Type B pancreatic cell (in vitro differentiated cells): ENCODE measurements at places on chromosomes 6 and 20.

GRCh38 chr6:5246141-5247097 lies 14.3 kb downstream of the LYRM4 start:
- DNase-seq: no peak

DNA sequence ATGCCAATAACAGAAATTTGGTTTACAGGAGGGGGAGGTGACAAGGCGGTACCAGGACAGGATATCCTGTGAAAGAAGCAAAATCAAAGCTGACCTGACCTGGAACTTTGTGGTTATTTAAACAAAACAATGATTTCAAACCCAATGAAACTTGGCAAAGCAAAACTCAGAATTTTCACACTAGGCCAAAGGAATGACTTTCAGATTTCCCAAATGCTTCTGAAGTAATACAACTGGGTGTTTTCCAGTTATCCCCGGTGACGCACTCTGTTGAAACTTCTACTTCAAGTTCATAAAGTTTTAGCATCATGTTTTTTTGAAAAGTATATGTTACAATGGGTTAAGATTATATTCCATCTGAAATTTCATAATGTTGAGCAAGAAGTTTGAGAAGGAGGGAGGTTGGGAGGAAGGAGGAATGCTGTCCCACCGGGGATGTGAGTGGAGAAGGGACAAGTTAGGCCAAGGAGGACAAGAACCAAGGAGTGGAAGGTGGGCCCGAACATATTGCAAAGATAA lies 78.1 kb upstream of the TRAF3IP2 start:
- DNase-seq: no peak

DNA sequence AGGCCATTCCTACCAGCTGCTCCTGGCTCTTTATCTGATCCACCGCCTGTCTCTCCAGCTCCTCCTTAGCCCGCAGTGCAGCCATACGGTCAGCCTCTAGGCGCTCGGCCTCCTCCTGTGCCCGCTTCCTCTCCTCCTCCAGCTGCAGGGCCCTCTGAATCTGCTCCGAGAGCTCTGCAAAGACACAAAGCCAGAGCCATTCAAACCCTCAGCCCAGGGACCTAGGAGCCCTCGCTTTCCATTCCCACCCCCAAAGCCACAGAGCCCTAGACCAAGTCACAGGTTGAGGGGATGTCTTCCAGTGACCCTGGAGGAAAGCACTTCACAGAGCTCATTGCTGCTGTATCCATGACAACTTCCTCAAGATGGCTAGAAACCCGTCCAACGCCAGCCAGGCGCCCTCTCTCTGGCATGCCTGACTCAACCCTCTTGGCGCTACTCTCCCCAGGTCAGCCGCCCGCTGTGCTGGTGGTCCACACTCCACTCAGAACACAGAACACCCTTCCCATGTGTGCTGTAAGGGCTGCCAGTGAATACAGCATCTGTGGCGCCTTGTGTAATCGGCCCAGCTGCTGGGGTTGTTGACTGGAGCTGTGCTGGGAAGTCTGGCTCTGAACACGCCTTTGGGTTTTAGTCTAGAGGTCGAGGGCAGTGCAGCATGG lies 49.3 kb downstream of the EZR start:
- no peak for DNase-seq

GRCh38 chr6:23905133-23905815 lies 220.7 kb upstream of the NRSN1 start:
- DNase-seq: no peak

GRCh38 chr20:59211208-59211765 lies 47.7 kb downstream of the ZNF831 start:
- DNase-seq: no peak

DNA sequence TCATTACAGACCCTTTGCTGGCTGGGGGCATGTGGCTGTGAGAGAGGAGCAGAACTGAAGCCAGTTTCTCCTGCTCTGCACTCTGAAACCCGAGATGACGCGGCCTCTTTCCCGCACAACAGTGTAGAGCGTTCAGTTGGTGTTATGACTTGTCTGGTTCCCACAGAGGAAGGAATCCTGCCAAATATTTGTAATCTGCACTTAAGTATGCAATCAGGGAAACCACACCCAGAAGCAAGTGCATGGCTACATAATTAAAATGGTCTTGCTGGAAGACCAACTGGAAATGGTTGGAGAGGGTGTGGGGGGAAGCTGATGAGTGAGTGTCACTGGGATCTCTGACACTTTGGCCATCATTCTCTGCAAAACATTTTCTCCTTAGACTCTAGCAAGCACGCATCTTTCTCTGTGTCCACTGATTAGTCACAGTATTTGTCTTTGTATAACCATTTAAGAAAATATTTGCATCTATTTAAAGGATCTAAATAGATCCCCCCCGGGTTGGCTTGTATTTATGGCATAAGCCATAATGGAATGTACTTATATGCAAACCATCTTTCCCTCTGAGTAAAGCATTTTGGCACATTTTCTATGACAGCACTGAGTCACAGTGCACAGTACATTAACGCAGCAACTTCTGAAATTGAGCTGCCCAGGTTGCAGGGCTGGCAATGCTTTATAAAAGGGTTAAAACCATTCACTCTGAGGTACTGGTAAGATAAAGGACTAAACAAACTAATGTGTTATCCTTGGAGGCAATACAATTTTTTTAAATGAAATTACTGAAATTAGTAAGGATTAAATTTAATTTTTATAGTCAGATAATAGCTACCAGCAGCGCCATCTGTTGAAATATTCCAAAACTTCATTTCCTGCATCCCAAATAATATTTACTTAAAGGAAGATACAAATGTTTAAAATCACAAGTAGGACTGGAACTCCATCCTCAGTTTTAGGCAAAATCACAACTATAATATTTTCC lies 76.7 kb downstream of the FOXC1 start:
- DNase-seq: no peak

GRCh38 chr6:128487746-128488145 lies 32.7 kb downstream of the PTPRK start:
- no peak for DNase-seq

DNA sequence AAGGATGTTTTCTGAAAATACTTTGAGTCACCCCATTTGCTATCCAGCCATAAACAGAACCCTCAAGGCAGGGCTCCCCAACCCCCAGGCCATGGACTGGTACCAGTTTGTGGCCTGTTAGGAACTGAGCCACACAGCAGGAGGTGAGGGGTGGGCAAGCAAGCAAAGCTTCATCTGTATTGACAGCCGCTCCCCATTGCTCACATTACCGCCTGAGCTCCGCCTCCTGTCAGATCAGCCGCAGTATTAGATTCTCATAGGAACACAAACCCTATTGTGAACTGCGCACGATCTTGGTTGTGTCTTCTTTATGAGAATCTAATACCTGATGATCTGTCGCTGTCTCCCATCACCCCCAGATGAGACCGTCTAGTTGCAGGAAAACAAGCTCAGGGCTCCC lies 543.8 kb downstream of the CBLN4 start:
- DNase-seq: no peak

DNA sequence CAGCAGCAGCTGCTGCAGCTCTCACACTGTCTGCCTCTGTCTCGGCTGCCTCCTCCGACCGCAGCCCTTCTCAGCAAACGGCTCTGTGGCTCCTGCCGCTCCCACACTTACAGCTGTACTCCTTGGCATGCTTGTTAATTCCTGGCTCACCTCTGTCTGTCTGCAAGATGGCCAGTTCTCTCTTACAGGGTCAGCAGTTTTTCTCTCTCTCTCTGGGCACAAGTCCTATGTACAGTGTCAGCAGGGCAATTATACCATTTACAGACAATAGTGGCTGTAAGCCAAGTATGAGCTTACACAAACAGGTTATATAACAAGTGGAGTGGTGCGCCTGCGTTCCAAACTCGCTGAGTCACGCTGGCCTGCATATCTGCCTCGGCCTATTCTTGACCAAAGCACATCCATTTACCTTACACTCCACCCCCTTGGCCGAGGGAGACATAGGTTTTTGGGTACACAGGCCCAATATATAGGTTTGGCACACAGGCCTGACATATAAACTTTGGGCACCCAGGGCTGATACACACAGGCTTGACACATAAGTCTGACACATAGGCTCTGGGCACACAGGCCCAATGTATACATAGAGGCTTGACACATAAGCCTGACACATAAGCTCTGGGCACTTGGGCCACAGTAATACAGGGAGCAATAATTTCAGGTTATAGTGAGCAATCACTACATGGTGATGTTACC lies 4.4 kb downstream of the ZKSCAN3 start:
- DNase-seq: no peak

GRCh38 chr20:10928841-10929421 lies 255.1 kb upstream of the JAG1 start:
- DNase-seq: no peak

- DNase-seq: no peak
Measured at GRCh38 chr6:2378891-2379652, 133.7 kb upstream of the GMDS start.

- no peak for DNase-seq
Measured at GRCh38 chr6:6610031-6610591, 21.6 kb downstream of the LY86 start.

DNA sequence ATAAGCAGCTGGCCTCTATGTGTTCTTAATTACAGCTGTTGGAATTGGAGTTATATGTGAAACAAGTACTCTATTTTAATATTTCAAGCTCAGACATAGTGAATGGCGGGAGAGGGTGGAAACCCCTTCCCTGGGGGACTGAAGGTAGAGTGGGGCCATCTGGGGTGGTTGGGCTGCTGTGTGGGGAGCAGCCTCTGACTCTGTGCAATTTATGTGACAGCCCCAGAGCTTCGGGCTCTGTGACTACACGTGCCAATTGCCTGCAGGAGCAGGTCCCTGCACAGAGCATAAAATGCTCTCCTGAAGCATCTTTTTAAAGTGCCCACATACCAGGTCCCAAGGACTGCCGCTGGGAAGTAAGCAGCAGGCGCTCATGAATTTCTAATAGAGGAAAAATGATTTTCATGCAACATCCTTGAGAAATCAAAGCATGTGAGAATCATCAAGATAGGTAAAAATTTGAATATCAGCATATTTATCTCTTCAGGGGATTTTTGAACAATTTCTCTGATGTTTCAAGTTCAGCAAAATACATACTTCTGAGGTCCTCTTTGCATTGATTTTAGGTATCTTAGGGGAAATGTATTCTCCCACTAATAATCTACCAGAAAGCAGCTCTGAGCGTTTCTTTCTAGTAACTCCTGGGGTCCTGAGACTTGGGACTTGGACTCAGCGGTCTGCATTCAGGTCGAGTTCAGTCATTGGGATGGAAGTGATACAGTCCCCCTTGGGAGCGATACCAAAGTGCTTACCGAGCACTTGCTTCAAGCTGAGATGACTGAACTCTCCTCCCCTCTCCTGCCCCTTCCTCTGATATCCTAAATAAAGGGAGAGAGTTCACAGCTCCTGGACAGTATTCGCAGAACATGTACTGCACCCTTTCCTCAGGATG lies 40.0 kb downstream of the ALDH8A1 start:
- no peak for DNase-seq

- no peak for DNase-seq
Measured at GRCh38 chr6:129498950-129499842, 210.8 kb downstream of the ARHGAP18 start.

- DNase-seq: no peak
Measured at GRCh38 chr6:148829415-148830101, 82.7 kb downstream of the UST start.

DNA sequence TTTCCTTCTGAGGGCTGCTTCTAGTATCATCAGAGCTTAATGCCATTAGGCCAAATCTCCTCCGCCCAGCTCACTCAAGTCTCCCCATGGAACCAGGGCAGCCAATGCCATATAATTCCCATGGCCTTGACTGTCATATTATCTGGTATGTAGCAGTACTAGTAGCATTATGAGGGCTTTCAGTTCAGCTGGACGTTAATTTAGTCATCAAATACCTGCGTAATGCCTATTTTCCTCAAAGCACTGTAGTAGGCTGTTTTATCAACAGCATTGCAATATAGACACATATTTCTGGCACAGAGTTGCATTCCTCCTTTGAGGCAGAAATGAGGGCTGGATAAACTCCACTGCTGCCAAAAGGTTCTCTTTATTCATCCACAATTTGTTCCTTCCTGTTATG lies 1.7 kb downstream of the KCTD20 start:
- no peak for DNase-seq

- no peak for DNase-seq
Measured at GRCh38 chr6:68778356-68779020, 143.4 kb downstream of the ADGRB3 start.

- DNase-seq: no peak
Measured at GRCh38 chr6:96469312-96469711, 52.3 kb upstream of the UFL1 start.

DNA sequence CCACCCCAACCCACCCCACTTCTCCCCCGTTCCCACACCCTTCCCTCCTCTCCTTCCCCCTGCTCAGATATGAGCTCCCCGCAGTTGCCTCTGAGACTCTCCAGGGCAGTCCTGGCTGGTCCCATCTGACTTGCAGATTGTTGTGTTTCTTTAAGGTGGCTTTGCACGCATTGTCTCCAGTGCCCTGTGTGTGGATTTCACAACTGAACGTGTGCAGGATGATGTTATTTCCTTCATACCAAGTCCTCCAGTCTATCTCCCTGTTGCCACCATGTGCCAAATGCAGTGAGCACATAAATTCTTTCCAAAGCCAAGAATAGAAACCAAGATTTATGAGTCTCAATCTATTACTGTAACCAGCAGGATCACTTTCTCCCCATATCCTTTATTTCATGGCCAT lies 79.1 kb downstream of the TMEM242 start:
- DNase-seq: no peak

- DNase-seq: no peak
Measured at GRCh38 chr6:150874179-150874578, 8.7 kb downstream of the MTHFD1L start.

DNA sequence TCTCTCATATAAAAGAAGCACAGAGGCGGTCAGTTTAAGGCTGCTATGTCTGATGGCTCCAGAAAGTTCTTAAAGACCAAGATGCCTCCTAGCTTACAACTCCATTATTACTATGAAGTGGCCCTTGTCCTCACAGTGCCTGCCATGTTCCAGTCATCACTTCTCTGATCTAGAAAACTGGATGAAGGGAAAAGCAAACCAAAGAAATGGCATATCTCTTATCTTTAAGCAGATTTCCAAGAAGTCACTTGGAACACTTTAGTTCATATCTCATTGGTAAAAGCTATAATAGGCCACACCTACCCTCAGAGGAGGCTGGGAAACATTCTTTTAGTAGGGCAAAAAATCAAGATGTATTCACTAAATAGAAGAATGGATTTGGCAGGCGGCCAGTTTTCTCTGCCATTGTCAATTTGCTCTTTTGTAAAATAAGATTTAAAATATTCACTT lies 289.6 kb downstream of the TBC1D7 start:
- DNase-seq: no peak

GRCh38 chr6:107308677-107309076 lies 150.7 kb downstream of the PDSS2 start:
- DNase-seq: no peak
